ENCODE measurements at places on chromosomes 5 and 9. TPM values are rescaled to one million over a fixed set of nuclear protein-coding genes. Genes with fewer than 3 reads are reported as not detected.

- DNase-seq = no peak
These were observed 91.7 kb upstream of the ADAMTSL1 start for GRCh38 chr9:18382243-18382642.

GRCh38 chr9:94915476-94916450 lies 189.3 kb downstream of the AOPEP start:
- no peak for DNase-seq

GRCh38 chr9:93671020-93671338 lies 94.6 kb downstream of the PHF2 start:
- DNase-seq = no peak

DNA sequence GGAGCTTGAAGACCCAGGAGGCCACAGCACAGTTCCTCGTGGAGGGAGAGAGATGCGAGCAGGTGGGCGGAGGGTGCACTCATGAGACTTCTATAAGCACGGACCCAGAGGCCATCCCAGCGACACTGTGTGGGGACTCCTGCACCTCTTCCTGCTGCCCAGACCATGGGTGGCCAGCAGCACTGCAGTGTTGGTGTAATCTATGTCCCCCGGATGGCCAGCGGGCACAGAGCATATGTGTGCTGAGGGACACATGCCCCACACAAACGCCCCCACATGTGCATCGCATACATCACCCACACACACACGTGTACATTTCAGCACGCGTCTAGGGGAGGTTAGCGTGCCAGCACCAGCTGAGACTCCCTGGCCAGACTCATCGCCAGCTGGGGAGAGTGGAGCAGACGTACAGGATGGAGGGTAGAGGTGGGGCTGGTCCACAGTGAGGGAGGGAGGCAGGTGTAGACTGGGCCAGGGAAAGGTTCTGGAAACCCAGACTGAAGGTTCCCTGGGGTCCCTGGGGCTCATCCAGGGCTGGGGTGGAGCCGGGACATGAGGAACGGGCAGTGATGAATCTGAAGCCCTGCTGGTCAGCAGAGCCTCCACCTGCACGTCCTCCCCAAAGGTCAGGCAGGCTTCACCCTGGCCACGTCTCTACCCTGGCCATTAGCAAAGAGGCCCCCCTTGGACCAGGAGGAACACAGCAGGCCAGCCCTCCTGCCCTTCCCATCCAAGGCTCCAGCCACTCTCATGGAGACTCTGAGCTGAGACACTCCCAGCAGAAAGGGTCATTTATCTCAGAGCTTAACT lies 27.6 kb downstream of the ADAMTS2 start:
- no peak for DNase-seq

Gene RASEF
- total RNA-seq = not detected

Gene AGXT2
- not detected for total RNA-seq
